Activated CD8-positive, alpha-beta T cell treated with anti-CD3 and anti-CD28 coated beads, Interleukin-2, amount 10 ng/mL, durations not matched to agents 7 days and 5 days (primary cell): ENCODE measurements at places on chromosomes 11 and 22. TPM values are rescaled to one million over a fixed set of nuclear protein-coding genes. Genes with fewer than 3 reads are reported as not detected.

GRCh38 chr22:43878831-43879550 lies 12.8 kb downstream of the PNPLA5 start:
- no peak for DNase-seq
- no peaks in the 10 kb centered on the region for H3K36me3 ChIP-seq
- H3K4me3 ChIP-seq: no peak overlapping the region
- H3K4me1 ChIP-seq: no peaks in the 10 kb centered on the region
- no peaks in the 10 kb centered on the region for H3K27me3 ChIP-seq

DNA sequence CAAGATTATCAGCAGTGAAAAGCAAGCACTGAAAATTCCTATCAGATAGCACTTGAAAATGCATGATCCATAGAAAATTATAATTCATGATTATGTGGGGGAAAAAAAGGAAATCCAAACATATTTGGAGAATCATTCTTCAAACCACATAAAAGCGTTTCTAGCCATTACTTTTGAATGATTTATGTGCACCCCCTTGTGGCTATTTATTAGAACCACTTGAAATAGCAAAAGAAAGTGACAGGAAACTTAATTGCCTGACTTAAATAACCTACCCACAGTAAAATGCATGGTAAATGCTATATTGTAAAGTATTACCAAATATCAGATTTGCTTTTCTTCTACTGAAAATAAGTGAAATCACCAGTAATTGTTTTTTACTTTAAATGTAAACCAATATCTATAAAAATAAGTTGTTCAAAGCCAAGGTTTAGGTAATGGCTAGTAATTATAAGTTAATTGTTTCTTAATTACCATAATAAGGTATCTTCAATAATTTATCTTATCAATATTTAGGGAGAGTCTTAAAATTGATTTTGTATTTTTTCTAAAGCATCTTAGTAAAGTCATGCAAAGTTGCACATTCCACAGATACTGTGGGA lies 168.5 kb downstream of the ARHGAP42 start:
- H3K4me3 ChIP-seq: no peak overlapping the region
- DNase-seq: no peak
- H3K36me3 ChIP-seq: no peaks in the 10 kb centered on the region
- no peak overlapping the region for H3K27ac ChIP-seq
- H3K27me3 ChIP-seq: no peaks in the 10 kb centered on the region

GRCh38 chr11:6646918-6647679 lies 8.5 kb downstream of the DCHS1 start:
- no peak overlapping the region for H3K27ac ChIP-seq
- H3K27me3 ChIP-seq: no peaks in the 10 kb centered on the region
- DNase-seq: peak; percentile 42
- no peaks in the 10 kb centered on the region for H3K36me3 ChIP-seq

DNA sequence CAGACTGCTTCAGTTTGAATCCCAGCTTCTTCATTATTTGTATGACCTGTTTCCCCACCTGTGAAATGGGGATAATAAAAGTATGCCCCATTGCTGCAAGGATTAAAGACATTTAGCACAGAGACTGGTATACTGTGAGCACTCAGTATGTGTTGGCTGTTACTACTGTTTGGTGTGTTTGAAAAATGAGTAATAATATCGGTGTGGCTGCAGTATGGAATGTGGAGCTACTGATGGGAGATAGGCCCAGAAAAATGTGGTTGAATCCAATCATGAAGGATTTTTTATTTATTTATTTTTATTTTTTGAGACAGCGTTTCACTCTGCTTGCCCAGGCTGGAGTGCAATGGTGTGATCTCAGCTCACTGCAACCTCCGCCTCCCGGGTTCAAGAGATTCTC lies 9.1 kb upstream of the C1QTNF4 start:
- H3K27ac ChIP-seq: no peak overlapping the region
- no peaks in the 10 kb centered on the region for H3K4me1 ChIP-seq
- H3K27me3 ChIP-seq: peaks cover 17% of the 10 kb centered on the region
- no peaks in the 10 kb centered on the region for H3K36me3 ChIP-seq
- H3K4me3 ChIP-seq: no peak overlapping the region

DNA sequence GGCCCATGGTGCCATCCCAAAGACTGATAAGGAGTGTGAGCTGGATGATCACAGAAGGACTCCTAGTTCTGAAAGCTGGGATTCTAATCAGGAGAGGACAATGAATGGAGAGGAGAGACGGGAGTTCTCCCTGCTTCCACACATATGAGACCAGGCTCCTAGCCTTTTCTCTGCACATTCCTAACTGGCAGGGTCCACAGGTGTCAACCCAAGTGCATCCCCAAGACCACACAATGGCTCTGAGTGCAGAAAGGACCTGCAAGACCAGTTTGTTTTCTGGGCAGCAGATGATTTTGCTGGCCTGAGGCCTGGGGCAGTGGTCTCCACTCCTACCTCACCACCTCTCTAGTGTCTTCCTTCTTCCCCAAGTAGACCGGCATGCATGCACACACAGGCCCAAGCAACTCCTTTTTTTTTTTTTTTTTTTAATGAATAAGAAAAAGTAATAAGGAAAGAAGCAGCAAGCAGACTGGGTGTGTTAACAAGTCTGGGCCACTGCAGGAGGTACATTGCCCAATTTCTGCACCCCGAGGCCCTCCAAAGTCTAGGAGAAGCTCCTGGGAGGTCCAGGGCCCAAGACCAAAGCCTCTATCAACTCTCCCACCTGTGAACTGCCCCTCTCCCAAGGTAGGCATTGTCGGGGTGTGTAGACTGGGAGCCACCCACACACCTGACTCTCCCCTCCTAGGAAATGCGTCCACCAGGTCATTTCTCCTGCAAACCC lies 1.2 kb upstream of the TSKU start:
- peaks cover 57% of the 10 kb centered on the region for H3K27me3 ChIP-seq
- peaks cover 29% of the 10 kb centered on the region for H3K4me1 ChIP-seq
- peak overlapping the region; percentile 93 for H3K27ac ChIP-seq
- H3K4me3 ChIP-seq: peak overlapping the region; percentile 94
- H3K36me3 ChIP-seq: peaks cover 16% of the 10 kb centered on the region

DNA sequence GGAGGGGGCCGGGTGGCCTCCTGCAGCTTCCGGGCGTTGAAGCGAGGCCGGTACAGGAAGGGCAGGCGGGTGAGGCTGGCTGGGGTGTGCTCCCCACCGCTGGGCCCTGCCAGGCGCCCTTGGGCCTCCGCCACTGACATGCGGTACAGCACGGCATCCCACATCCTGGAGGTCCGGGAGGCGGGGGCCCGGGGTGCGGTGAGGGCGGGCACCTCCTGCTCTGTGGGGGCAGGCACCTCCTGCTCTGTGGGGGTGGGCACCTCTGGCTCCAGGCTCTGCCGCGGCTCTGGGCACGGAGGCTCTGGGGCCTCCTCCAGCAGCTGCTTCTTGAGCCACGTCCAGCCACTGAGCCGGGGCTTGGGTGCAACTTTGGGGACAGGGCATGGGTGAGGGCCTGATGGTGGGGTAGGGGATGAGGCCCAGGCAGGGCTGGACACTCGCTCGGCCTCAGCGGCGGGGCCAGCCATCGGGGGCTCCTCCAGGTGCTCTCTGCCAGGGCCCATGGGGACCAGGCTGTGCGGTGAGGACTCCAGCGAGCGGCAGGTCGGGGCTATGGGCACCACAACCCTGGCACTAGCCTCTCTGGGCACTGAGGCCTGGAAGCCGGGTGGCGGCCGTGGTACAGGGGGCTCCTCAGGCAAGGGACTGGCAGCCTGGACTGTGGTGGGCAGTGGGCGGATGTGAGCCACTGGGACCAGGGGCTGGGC lies 2.3 kb downstream of the PRR33 start:
- peaks cover 42% of the 10 kb centered on the region for H3K36me3 ChIP-seq
- peak overlapping the region; percentile 70 for H3K4me3 ChIP-seq
- H3K27me3 ChIP-seq: no peaks in the 10 kb centered on the region
- DNase-seq: peak; percentile 91
- peak overlapping the region; percentile 88 for H3K27ac ChIP-seq
- H3K4me1 ChIP-seq: peaks cover 54% of the 10 kb centered on the region

GRCh38 chr11:66904981-66905521 lies 48.2 kb downstream of the LRFN4 start:
- H3K36me3 ChIP-seq: no peaks in the 10 kb centered on the region
- no peaks in the 10 kb centered on the region for H3K4me1 ChIP-seq
- no peak overlapping the region for H3K27ac ChIP-seq
- DNase-seq: no peak
- no peaks in the 10 kb centered on the region for H3K27me3 ChIP-seq
- H3K4me3 ChIP-seq: no peak overlapping the region

- H3K36me3 ChIP-seq: peaks cover 23% of the 10 kb centered on the region
- H3K4me3 ChIP-seq: peak overlapping the region; percentile 87
- DNase-seq: peak; percentile 37
- no peaks in the 10 kb centered on the region for H3K27me3 ChIP-seq
- peak overlapping the region; percentile 90 for H3K27ac ChIP-seq
Observed at GRCh38 chr11:3056296-3057068, 741 bp downstream of the CARS1 start.

DNA sequence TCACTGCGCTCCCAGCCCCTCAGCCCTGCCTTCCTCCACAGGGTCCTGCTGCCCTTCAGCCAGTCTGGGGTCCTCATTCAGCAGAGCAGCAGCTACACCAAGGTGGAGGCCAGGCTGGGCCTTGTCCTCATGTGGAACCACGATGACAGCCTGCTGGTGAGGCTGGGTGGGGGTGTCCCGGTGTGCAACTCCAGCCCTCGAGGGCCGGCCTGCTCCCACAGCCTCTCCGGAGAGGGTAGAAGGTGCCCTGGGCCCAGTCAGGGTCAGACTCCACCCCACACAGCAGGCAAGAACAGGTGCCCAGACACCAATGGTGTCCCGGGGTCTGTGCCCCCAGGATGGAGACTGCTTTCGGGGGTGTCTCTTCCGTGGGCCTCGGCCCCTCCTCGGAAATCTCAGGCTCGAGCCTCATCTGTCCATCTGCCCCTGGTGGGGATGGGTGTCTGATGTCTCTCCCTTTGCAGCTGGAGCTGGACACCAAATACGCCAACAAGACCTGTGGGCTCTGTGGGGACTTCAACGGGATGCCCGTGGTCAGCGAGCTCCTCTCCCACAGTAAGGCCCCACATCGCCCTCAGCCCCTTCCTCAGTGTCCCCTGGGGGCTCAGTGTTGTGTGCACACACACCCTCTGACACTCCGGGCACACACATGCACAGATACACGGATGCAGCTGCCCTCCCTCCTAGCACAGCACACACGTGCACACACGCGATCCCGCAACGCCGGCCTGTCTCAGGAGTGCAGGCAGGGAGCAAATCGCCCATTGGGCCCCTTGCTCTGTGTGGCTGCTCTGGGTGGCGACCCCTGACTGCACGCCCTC lies 4.9 kb downstream of the MUC5AC start:
- no peaks in the 10 kb centered on the region for H3K27me3 ChIP-seq
- no peaks in the 10 kb centered on the region for H3K36me3 ChIP-seq
- DNase-seq: no peak

DNA sequence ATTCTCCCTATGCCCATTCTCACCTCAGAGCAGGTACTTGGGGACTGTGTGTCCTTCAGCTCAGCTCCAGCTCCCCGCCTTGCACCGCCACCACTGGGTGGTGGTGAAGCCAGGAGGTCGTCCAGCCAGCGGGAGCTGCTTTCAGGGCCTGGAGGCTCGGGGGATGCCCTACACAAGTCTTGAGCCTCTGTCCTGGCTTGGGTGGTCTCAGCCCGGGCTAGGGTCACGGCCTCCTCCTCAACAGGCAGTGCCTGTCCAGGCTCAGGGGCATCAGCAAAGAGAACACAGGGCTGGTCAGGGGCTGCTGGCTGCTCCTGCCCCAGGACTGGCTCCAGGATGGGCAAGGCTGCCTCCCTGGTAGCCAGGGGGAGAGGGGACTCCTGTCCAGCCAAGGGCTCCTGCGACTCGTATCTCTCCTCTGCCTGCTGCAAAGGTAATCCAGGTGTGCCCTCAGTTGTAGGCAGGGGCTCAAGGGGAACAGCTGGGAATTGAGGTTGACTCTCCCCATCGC lies 12.2 kb downstream of the TNKS1BP1 start:
- DNase-seq: no peak
- H3K4me3 ChIP-seq: no peak overlapping the region
- peaks cover 23% of the 10 kb centered on the region for H3K4me1 ChIP-seq
- peaks cover 3% of the 10 kb centered on the region for H3K36me3 ChIP-seq
- no peaks in the 10 kb centered on the region for H3K27me3 ChIP-seq

DNA sequence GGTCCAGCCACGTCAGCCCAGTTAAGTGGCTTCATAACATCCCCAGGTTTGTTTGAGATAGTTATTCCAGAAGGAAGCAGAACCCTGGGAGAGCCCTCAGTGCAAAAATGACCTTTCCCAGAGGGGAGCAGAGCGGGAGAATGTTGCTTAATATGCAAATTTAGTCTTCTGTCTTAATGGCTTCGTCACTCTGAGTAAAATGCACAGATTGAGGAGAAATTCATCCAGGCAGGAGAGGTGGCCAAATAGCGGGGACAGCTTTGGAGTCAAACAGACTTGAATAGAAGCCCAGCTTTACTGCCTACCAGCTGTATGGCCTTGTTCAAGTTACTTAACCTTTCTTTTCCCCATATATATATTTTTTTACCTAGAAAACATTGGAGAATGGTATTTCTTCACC lies 12.3 kb upstream of the NRGN start:
- H3K4me3 ChIP-seq: no peak overlapping the region
- DNase-seq: no peak
- H3K36me3 ChIP-seq: no peaks in the 10 kb centered on the region
- H3K4me1 ChIP-seq: peaks cover 8% of the 10 kb centered on the region
- H3K27ac ChIP-seq: no peak overlapping the region
- H3K27me3 ChIP-seq: peaks cover 37% of the 10 kb centered on the region

DNA sequence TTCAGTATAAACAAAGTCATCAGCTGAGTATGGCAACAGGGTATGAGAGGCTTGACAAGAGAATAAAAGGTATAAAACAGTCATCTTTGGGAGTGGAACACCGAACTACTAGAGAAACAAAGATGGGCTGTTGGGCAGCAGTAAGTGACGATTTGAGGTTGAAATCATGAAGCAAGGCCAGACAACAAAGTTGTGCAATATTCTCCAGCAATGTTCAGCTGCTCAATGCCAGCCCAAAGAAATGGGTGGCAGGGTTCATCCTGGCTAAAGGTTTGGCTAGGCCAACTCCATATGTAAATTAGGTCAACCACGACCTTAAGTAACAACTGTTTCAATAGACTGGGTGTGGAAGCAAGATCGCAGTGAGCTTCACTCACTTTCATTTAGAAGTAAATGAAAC lies 6.2 kb downstream of the APIP start:
- H3K27ac ChIP-seq: no peak overlapping the region
- H3K4me3 ChIP-seq: no peak overlapping the region
- no peak for DNase-seq
- no peaks in the 10 kb centered on the region for H3K27me3 ChIP-seq
- peaks cover 10% of the 10 kb centered on the region for H3K4me1 ChIP-seq

GRCh38 chr11:118619444-118620197 lies 12.2 kb downstream of the PHLDB1 start:
- H3K4me1 ChIP-seq: peaks cover 6% of the 10 kb centered on the region
- H3K27ac ChIP-seq: no peak overlapping the region
- DNase-seq: no peak
- H3K4me3 ChIP-seq: no peak overlapping the region
- H3K36me3 ChIP-seq: no peaks in the 10 kb centered on the region
- peaks cover 16% of the 10 kb centered on the region for H3K27me3 ChIP-seq

GRCh38 chr11:19332476-19332875 lies 91.7 kb upstream of the E2F8 start:
- no peak overlapping the region for H3K27ac ChIP-seq
- peaks cover 16% of the 10 kb centered on the region for H3K27me3 ChIP-seq
- DNase-seq: no peak

Gene MMP12
- not detected for total RNA-seq

Gene OR5AL1
- not detected for total RNA-seq

Gene TP53AIP1
- total RNA-seq: not detected

Gene MYO7A
- total RNA-seq: not detected

Gene SUSD2
- total RNA-seq: 1.3 TPM

Gene CHRM4
- 0.37 TPM for total RNA-seq
